ENCODE measurements at places on chromosomes 16 and 17.

- DNase-seq: peak; percentile 61
Observed at GRCh38 chr16:89241187-89242007, 23.9 kb downstream of the ZNF778 start.

- DNase-seq: no peak
Observed at GRCh38 chr16:62102588-62102987, 66.3 kb upstream of the CDH8 start.

DNA sequence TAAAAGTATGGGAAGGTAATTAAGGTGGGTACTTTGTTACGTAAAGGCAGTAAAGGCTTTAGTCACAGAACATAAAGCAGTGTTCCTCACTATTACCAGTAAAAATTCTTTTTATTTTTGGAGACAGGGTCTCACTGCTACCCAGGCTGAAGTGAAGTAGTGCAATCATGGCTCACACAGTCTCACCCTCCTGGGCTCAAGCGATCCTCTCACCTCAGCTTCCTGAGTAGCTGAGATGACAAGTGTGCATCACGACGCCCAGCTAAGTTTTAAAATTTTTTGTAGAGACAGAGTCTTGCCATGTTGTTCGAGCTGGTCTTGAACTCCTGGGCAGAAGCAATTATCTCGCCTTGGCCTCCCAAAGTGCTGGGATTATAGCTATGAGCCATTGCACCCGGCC lies 80.5 kb downstream of the CREBBP start:
- DNase-seq: no peak

GRCh38 chr16:56988948-56989945 lies at the start of gene NLRC5:
NLRC5 (plus strand) TSS chr16:56989557; CDS start chr16:57020713, 31,156 bp downstream.
- DNase-seq: peak; percentile 89

DNA sequence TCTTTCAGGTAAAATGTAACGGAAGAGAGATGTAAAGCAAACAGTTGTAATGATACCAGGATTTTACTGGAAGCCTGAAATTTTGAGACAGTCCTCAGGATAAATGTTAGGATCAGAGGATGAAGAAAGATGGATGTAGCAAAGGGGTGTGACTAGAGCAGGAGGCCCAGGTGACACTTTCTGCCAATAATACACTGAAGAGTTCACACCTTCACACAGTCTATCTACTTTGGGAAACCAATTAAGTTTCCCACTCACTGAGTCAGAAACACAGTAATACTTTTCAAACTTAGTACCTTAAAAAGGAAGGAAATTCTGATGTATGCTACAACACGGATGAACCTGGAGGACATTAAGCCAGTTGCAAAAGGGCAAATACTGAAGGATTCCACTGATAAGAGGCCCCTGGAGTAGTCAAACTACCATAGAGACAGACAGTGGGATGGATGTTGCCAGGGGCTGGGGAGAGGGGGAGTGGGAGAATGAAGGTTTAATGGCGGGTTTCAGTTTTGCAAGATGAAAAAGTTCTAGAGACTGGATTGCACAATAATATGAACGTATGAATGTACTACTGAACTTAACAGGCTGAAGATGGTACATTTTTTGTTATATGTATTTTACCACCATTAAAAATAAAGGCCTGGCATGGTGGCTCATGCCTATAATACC lies 62.3 kb downstream of the CYTH1 start:
- DNase-seq: no peak

DNA sequence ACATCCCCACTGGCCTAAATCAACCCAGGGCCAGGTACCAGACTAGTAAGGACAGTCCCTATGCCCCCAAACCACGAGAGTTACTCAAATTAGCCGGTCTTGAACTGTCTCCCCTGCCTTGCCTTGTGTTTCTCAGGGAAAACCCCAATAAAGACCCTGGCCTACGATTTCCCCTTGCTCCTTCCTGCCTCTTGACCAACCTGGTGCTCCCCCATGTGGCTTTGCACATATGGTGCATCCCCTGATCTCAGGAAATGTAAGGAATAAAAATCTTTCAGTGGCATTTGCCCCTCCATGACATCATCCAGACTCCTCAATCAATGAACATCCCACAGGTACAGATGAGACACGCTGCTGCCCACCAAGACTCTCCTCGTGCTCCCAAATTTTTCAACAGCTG lies 87.9 kb downstream of the ZNF18 start:
- no peak for DNase-seq

GRCh38 chr17:66951605-66951953 lies 12.9 kb upstream of the CACNG4 start:
- DNase-seq: no peak

DNA sequence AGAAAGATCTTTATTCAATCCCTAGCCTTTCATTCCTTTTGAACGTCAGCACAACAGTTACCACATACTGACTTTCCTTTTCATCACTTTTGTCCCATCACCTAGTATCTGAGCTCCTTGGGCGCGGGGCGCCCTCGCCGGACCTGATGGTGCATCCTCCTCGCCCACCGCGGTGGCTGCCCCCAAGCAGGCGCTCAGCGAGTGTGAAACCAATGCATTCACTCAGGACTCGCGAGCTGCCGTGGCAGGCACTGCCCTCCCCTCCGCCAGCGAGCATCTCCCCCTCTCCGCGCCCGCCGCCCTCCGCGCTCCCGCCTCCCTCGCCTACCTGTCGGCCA lies 756 bp downstream of the KLHL11 start:
- no peak for DNase-seq

GRCh38 chr16:66115373-66115772 lies 251.1 kb upstream of the CDH5 start:
- no peak for DNase-seq

DNA sequence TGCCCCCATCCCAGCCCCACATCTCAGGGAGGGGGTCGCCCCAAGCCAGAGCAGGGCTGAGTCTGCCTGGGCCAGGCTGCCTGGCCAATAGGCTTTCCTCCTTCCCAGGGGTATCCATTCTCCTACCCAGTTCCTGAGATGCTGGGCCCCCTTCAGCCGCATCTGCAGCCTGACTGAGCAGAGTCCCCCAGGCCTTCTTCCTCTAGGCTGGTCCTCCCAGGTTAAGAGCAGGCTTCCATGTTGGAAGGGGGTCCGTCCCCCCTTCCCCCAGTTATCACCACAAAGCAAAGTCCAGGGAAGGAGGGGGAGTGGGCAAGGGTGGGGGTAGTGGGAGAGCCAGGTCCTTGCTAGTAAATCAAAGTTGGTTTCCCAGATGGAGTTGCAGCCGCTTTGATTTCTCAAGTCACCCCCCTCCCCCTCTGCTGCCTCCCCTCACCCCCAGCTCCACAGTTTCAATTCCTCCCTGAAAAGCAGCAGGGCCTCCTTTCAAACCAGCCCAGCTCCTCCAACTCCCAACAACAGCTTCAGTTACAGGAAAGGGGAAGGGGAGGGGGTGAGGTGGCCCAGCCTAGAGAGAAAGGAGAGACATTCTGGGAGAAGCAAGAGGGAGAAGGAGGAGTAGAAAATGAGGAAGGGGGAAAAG lies 9.5 kb upstream of the FZD2 start:
- no peak for DNase-seq

GRCh38 chr17:63356337-63356757 lies 89.8 kb downstream of the CYB561 start:
- DNase-seq: no peak
